ENCODE measurements at places on chromosomes 16 and 17. TPM values are rescaled to one million over a fixed set of nuclear protein-coding genes. Genes with fewer than 3 reads are reported as not detected.

DNA sequence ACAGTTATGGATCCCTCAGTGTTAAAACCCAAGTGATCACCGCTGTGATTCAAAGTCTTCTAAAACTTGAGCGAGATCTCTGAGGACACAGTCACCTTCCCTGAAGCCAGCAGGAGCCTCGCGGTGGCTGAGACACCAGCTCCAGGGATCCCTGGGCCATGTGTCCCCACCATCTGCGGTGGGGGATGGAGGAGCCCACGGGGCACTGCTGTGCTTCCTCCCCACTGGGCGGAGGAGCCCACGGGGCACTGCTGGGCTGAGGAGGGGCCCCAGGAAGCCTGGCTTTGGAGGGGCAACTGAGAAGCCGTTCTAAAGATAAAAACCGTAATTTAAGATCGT is 65.7 kb upstream of the METRNL start:
- H3K36me3 ChIP-seq: no peaks in the 10 kb centered on the region
- H3K4me1 ChIP-seq: peaks cover 10% of the 10 kb centered on the region
- no peak overlapping the region for H3K27ac ChIP-seq
- DNase-seq: no peak
- H3K4me3 ChIP-seq: no peak overlapping the region

DNA sequence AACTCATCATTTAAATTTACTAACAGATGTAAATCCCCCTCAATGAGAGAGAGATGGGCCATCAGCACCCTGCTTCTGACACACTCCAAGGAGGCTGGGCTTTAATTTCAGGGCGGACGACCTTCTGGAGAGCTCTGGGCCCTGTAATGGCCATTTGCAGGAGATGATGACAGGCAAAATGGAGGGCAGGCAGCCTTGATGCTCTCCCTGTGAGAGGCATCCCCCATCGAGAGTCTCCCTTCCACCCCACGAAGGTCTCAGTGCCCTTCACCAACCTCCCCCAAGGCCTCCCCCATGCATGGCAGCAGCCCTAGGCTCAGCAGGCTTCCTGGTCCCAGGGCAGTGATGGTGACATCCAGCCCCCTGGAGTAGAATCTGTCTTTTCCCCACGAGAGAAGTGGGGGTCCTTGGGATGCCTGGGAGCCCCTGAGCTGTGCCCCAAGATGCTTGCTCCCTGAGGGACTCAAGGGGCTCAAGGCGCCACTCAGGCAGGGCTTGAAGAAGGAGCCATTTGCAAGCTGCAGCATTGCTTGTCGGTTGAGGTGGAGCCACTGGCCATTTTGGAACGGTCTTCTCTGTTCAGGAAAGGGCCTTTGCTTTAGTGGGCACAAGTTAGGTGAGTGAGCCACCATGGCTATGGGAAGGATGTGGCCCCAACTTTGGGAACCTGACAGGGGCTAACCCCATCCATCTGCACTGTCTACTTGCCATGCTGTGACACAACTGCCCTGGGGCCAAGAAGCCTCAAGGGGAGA is 82.6 kb downstream of the C16orf78 start:
- no peak overlapping the region for H3K4me3 ChIP-seq
- no peaks in the 10 kb centered on the region for H3K4me1 ChIP-seq
- DNase-seq: no peak
- no peak overlapping the region for H3K27ac ChIP-seq
- H3K36me3 ChIP-seq: no peaks in the 10 kb centered on the region

GRCh38 chr17:1592751-1593629 is 30.4 kb upstream of the PITPNA start:
- no peak for DNase-seq
- H3K27ac ChIP-seq: no peak overlapping the region
- H3K4me3 ChIP-seq: no peak overlapping the region
- peaks cover 13% of the 10 kb centered on the region for H3K4me1 ChIP-seq
- no peaks in the 10 kb centered on the region for H3K36me3 ChIP-seq

DNA sequence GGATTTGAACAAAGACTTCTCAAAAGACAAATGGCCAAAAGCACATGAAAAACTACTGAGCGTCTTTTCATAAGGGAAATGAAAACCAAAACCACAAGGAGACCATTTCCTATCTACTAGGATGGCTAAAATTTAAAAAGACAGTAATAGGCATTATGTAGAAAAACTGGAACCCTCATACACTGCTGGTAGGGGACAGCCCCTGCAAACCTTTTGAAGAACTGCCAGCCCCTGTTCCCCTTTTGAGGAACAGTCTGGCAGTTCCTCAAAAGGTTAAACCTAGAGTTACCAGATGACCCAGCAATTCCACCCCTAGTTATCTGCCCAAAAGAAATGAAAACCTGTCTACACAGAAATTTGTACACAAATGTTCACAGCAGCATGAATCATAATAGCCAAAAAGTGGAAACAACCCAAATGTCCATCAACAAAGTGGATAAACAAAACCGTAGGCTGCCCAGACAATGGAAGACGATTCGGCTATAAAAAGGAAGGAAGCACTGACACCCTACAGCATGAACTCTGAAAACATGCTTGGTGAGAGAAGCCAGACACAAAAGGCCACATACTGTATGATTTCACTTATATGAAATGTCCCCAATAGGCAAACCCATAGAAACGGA is 22.9 kb downstream of the CDIP1 start:
- H3K4me1 ChIP-seq: no peaks in the 10 kb centered on the region
- H3K27ac ChIP-seq: no peak overlapping the region
- no peaks in the 10 kb centered on the region for H3K27me3 ChIP-seq
- H3K36me3 ChIP-seq: no peaks in the 10 kb centered on the region
- DNase-seq: no peak
- H3K4me3 ChIP-seq: no peak overlapping the region

DNA sequence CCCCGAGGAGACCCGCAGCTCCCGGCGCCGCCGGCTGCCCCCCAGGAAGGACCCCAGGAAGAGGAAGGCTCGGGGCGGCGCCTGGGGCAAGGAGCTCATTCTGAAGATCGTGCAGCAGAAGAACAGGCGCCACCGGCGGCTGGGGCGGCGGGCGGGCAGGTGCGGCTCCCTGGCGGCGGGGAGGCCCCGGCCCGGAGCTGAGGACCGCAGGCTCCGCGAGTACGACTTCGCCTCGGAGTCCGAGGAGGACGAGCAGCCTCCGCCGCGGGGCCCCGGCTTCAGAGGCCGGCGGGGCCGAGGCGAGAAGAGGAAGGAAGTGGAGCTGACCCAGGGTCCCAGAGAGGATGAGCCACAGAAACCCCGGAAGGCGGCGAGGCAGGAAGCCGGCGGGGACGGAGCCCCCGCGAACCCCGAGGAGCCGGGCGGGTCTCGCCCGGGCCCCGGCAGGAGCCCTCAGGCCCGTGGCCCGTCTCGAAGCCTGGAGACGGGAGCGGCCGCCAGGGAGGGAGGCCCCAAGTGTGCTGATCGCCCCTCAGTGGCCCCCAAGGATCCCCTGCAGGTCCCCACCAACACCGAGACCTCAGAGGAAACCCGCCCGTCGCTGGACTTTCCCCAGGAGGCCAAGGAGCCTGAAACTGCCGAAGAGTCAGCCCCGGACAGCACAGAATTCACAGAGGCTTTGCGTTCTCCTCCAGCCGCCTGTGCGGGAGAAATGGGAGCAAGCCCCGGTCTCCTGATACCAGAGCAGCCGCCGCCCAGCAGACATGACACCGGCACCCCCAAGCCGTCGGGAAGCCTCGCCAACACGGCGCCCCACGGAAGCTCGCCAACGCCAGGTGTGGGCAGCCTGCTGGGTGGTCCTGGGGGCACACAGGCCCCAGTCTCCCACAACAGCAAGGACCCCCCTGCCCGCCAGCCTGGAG is 22.3 kb upstream of the ZFPM1 start:
- DNase-seq: peak; percentile 47
- H3K27me3 ChIP-seq: no peaks in the 10 kb centered on the region
- H3K27ac ChIP-seq: no peak overlapping the region
- H3K4me1 ChIP-seq: no peaks in the 10 kb centered on the region

KRT27 gene
- total RNA-seq: not detected

ITGB4 gene
- total RNA-seq: not detected

GRCh38 chr16:58937661-58938060 is 203.5 kb upstream of the GOT2 start:
- no peak overlapping the region for H3K27ac ChIP-seq
- no peaks in the 10 kb centered on the region for H3K27me3 ChIP-seq
- no peak overlapping the region for H3K4me3 ChIP-seq
- DNase-seq: no peak

DNA sequence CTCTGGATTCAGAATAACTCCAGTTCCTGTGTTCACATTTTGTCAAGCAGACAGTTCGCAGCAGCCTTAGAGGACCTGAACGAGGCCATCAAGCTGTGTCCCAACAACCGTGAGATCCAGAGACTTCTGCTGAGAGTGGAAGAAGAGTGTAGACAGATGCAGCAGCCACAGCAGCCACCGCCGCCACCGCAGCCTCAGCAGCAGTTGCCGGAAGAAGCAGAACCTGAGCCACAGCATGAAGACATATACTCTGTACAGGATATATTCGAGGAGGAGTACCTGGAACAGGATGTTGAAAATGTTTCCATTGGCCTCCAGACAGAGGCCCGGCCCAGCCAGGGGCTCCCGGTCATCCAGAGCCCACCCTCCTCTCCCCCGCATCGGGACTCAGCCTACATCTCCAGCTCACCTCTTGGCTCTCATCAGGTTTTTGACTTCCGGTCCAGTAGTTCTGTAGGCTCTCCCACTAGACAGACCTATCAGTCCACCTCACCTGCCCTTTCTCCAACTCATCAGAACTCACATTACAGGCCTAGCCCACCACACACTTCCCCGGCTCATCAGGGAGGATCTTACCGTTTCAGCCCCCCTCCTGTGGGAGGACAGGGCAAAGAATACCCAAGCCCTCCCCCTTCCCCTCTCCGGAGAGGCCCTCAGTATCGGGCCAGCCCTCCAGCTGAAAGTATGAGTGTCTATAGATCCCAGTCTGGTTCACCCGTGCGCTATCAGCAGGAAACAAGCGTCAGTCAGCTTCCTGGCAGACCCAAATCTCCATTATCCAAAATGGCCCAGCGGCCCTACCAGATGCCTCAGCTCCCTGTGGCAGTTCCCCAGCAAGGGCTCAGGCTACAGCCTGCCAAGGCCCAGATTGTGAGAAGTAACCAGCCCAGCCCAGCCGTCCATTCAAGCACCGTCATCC is 25.9 kb downstream of the CYB561 start:
- no peak for DNase-seq
- H3K4me1 ChIP-seq: no peaks in the 10 kb centered on the region
- peaks cover 49% of the 10 kb centered on the region for H3K36me3 ChIP-seq
- H3K4me3 ChIP-seq: no peak overlapping the region

DNA sequence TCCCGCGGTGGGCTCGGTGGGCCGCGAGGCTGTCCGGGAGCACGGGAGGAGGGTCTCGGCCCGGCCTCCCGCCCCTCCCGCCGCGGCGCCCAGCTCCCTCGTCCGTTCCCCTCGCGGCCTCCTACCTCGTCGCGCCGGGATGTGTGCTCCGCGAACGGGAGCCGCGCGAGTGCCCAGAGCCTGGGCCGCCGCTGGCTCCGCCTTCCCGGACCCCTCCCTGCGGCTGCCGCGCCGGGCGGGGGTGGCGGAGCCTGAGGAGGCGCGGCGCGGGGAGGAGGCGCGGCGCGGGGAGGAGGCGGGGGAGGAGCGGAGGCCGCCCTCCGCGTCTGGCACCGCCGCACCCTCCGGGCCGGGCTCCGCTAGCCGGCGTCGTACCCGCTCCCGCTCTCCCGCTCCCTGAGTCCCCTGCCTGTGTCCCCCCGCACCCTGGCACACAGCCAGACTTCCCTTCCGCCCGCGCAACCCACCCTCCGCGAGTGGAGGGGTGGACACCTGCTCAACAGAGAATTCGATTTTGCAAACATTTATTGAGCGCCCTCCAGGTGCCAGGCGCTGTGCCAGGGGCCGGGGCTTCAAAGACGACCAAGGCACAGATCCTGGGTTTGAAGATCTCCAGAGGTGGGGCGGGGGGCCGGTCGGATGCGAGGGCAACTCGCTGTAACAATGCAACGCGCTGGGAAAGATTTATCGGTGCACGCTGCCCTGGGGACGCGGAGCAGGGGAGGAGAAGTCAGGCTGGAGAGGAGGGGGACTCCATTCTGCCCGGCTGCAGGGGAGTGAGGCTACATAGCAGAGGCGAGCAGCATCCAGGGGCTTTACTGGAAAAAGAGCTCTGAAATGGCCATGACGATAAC is at the start of gene MPP3:
Gene MPP3, minus strand, starts transcription at position 171 of the 854 bp plus-strand sequence. CDS start 1,240 bp downstream, outside the sequence.
- DNase-seq: peak; percentile 90
- peaks cover 14% of the 10 kb centered on the region for H3K4me1 ChIP-seq
- no peaks in the 10 kb centered on the region for H3K27me3 ChIP-seq
- H3K36me3 ChIP-seq: no peaks in the 10 kb centered on the region
- H3K4me3 ChIP-seq: peak within 1 kb of the TSS; percentile 81

GRCh38 chr16:67936880-67937605 is 393 bp upstream of the PSMB10 start:
- H3K27ac ChIP-seq: peak overlapping the region; percentile 79
- H3K27me3 ChIP-seq: no peaks in the 10 kb centered on the region
- H3K36me3 ChIP-seq: peaks cover 9% of the 10 kb centered on the region

GRCh38 chr17:82237746-82238471 is 9.1 kb downstream of the SLC16A3 start:
- H3K36me3 ChIP-seq: peaks cover 5% of the 10 kb centered on the region
- peaks cover 39% of the 10 kb centered on the region for H3K4me1 ChIP-seq
- peak overlapping the region; percentile 70 for H3K27ac ChIP-seq
- peak overlapping the region; percentile 18 for H3K4me3 ChIP-seq
- peak; percentile 58 for DNase-seq

- H3K27me3 ChIP-seq: no peaks in the 10 kb centered on the region
- DNase-seq: peak; percentile 61
- H3K4me1 ChIP-seq: peaks cover 21% of the 10 kb centered on the region
- H3K27ac ChIP-seq: no peak overlapping the region
- H3K4me3 ChIP-seq: peak overlapping the region; percentile 67
Measured at GRCh38 chr16:87493608-87494280, 920 bp upstream of the ZCCHC14 start.

GGT6 gene
- total RNA-seq: not detected

DNA sequence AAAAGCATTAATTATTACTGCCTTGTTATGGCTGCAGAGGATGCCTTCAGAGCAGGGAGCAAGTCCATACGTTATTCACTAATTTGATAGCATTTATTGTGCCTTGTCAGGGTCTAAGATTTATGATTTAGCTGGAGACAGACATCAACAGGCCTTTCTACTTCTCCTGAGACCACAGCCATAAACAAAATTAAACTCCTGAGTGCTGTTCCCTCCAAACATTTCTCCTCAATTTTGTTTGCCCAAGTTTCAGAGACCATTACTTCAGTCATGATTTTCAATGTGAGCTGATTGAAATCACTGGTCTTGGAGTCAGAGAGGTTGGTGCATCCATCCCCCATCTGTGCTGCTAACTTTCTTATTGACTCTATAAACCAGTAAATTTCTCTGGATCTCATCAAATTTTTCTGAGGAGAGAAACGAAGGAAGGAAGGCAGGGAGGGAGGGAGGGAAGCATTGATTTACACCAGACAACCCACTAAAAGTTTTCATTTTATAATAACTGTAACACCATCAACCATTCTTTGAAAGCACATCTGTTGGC is 423.6 kb upstream of the CDH11 start:
- H3K27me3 ChIP-seq: no peaks in the 10 kb centered on the region
- H3K27ac ChIP-seq: peak overlapping the region; percentile 85
- peaks cover 54% of the 10 kb centered on the region for H3K4me1 ChIP-seq
- no peak overlapping the region for H3K4me3 ChIP-seq

DNA sequence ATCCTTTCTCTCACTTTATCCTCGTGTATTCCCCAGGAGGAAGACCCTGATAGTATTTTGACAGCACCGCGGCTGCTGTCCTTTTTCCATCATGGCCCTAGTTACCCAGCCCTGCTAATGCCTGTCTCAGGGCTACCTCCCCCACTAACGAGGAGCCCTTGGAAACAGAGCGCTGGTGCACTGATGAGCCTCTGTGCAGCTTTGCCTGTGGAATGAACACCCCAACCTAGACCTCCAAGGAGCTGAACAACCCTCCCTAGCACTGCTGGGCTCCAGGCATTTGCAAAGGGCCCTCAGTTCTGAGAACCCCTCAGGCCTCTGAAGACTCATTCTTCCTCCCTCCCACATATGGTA is 23.3 kb upstream of the CCL1 start:
- DNase-seq: no peak
- peaks cover 4% of the 10 kb centered on the region for H3K27me3 ChIP-seq
- H3K27ac ChIP-seq: no peak overlapping the region
- no peak overlapping the region for H3K4me3 ChIP-seq
- H3K4me1 ChIP-seq: no peaks in the 10 kb centered on the region
